ENCODE measurements at places on chromosomes 3 and 15.

DNA sequence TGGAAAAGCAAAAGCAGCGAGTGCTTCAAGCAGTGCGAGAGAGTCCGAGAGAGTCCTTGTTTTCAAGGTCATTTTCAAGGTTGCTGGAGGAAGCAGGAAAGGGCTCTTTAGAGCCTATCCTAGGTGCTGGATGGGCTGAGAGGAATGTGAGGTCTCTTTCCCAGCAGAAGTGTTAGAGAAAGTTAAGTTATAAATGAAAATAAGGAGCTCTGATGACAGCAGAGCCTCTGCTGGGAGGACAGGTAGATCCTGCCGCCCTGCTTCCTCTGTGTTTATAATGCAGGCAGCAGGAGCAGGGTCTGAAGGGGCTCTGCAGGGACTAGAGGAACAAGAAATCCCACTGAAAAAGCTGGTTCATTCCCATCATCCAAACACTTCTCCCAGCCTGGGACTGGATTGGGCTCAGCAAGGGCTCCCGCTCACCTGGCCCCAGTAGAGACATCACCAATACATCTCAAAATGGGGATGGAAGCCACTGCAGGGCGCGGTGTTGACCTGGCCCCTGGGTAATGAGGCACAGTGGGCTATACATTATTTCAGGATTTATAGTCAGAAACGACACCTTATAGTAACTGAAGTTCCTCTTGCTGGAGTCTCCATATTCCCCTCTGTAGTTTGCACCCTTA, 41.5 kb upstream of the RAB6B start:
- DNase-seq = no peak

- no peak for DNase-seq
Measured at GRCh38 chr3:195869413-195870001, 38.8 kb downstream of the TNK2 start.

DNA sequence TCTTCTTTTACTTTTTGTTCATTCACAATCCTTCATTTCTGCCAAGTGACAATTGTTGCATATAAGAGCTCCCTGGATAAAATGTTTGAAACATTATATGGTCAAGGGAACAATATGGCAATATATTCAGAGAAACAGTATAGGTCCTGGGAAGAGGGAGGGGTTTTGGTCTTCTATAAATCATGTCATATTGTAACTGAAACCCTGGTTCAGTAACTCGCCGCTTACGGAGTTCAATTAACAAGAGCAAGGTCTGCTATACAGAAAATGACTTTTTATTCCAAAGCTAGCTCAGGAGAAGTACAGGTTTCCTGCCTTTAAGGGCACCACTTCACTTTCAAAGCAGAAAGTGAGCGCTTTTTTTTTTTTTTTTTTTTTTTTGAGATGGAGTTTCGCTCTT, 522.1 kb upstream of the TGFBR2 start:
- no peak for DNase-seq

DNA sequence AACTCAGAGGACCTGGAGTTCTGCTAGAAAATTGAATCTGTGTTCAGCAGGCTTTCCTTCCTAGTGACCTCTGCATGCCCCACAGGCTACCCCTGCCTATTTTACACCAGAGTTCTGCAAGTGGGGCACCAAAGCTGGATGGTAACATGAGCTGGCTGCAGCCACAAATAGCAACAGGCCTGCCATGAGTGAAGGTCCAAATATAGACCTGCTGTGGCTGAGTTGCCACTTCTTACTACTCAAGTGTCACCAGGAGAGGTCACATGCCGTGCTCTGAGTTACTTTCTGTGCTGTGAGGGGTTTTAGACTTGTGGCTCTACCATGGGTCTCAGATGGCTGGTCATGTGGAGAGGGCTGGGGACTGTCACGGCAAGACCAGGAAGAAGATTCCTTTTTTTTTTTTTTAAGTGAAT, at the start of gene FSD2:
TSS of gene FSD2 (minus strand) at position 76 of the 413 bp plus-strand sequence. CDS start 18,679 bp downstream, outside the sequence.
- no peak for DNase-seq

DNA sequence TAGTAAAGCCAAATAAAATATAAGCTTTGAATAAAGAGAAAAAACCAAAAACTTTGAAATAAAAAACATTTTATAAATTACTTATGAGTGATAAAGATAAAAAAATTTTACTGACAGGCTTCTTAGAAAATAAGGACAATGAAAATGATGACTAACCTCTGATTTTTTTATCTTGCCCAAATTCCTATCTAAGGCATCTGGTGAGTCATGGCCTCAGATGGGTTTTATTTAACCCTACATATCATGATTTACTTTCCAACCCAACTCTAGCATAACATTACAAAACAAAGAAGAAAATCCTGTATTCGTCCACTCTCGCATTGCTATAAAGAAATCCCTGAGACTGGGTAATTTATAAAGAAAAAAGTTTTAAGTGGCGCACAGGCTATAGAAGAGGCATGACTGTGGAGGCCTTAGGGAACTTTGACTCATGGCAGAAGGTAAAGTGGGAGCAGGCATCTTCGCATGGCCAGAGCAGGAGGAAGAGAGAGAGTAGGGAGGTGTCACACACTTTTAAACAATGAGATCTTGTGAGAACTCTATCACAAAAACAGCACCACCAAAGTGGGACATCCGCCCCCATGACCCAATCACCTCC, 152.1 kb downstream of the NEK10 start:
- DNase-seq = no peak

DNA sequence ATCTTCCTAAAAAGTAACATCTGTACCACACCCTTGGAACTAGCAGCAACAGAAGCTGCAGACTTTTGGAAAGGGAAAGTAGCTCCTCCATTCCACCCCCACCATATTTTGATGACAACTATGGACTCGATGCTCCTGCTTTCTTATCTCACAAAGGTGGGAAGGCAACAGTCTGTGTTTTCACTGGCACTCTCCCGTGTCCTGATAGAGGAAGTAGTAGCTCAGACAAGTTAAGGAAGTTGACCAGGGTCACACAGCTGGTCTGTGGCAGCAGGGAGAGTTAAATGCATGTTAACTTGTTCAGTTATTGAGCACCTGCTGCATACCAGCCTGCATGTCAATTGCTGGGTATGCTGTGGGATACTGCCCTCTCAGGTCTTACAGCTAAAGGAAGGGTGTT, 33.1 kb downstream of the BHLHE40 start:
- DNase-seq = no peak

DNA sequence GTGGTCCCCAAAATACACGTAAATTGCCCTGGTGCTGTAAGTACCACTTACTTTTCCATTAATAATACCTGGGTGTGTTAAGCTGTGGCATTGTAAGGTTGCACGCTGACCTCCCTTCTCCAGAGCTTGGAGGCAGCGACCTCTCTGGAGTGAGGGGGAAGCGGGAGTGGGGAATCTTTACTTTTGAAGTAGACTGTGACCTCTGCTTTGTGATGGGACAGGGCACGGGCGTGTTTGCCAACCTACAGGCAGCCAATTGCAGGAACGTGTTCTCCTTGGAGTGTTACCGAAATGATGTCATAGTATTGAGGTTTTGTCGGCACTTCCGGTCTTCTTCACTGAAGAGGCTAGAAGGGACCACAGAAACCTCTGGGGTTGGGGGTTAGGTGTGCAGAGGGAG, 227.3 kb upstream of the C2CD4B start:
- no peak for DNase-seq

- DNase-seq = no peak
Measured at GRCh38 chr3:167908746-167909503, 173.4 kb downstream of the SERPINI1 start.

DNA sequence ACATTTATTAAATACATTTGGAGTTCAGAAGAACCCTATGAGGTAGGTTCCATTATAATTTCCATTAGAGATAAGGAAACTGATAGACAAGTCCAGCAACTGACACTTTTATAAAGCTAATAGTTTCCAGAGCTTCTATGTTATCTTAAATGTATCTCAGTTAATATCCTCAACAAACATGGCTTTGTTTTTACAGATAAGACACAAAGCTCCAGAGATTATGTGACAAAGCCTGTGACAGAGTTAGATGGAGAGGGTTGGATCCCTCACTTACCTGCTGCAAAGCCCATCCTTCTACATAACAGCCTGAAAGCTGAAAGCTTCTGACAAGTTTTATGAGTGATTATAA, 473 bp upstream of the COMMD2 start:
- DNase-seq = no peak

- no peak for DNase-seq
Measured at GRCh38 chr3:46400000-46400734, 6.7 kb downstream of the CCR5AS start.

DNA sequence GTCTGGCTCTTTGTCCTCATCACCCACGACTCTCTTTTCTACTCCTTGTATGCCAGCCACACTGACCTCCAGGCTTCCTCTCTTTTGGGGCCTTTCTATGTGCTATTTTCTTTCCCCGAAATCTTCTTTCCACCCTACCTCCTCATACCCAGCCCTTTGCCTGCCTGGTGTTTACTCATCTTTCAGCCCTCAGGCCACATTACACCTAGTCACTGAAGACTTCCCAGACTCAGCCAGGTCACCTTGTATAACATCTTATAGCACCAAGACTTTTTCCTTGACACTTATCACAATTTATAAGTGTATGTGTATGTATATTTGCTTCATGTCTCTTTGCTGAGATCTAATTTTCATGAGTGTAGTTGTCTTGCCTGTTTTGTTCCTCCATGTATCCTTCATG, 396.4 kb downstream of the NLGN1 start:
- no peak for DNase-seq

DNA sequence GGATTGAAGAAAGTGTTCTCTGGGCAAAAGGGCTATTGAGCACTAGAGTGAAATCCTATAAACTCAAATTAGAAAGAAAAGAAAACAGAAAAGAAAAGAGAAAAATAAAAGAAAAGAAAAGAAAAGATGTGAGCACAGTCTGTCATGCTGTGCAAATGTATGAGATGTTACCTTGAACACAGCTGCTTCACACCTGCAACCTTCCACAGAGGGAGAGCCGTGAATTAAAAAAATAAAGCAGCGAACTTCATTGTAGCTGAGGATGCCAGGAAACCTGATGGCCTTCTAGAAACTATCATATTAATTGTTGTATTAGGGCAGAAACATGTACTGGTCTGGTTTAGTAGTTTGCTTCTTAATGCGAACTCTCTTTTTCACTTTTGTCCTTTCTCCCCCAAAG, 88.0 kb upstream of the SATB1 start:
- DNase-seq = no peak

DNA sequence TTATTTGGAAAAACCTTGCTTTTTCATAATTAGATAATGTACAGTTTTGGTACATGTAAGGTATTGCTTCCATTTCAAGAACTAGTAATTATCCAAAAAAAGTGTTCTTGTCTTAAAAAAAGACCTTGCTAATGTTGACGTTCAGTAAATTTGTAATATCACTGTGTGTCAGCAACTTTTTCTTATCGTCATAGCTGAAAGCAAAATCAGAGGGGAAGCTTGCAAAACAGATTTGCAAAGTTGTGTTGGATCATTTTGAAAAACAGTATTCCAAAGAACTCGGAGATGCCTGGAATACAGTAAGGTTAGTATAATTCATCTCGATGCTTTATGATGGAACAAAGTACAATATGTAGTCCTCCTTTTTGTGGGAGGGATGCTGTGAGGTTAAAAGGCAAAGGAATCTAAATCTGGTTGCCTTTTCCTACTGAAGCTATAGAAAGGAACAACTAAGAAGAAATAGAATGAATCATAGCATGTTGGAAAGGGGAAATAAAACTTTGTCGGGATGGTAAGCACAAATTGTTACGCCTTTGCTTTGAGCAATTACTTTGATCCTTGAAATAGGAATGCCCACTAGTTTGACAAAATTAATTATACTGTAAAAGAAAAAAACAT, 1.5 kb downstream of the NSUN3 start:
- DNase-seq = no peak

Measured in stimulated activated CD8-positive, alpha-beta memory T cell treated with anti-CD3 and anti-CD28 coated beads, Interleukin-7, amount 100 ng/mL, for 48 hours (primary cell).